Activated gamma-delta T cell (primary cell): ENCODE measurements at places on chromosomes 6 and 20.

GRCh38 chr20:15703171-15703911, 869.9 kb downstream of the KIF16B start:
- DNase-seq: no peak

- DNase-seq: no peak
Observed at GRCh38 chr6:89385156-89385667, 26.9 kb downstream of the RRAGD start.

DNA sequence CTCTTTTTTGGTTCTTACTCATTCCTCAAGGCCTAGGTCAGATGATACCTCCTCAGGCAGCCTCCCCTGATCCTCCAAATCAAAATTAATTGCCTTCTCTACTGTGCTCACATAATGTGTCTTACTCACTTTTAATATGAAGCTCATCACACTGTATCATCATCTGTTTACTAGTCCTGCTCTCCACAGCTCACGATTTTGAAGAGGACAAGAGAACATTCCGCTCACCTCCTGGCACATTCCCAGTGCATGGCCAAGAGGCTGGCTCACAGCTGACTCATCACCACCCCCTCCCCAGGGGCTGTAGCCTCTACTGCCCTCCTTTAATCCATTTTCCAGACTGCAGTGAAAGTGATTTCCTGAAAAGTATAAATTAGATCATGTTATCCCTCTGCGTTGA, 133.1 kb downstream of the ALDH8A1 start:
- DNase-seq: no peak

DNA sequence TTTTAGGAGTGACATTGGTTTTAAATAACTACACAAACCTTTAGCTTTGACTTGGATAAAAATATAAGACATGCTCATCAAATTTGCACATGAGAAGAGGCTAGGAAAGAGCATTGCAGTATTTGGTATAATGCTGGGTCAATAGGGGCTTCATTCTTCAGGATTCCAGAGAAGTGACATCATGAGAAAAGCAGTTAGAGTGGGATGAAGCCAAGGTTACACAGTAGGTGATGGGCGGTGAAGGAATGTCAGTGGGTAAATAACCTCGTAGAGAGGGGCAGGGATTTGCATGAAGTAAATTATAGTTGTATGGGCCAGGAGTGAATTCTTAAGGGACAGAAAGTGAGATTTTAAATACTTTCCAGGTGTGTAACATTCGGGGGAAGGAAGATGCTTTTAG, 216.2 kb downstream of the RFPL4B start:
- no peak for DNase-seq

- DNase-seq: peak; percentile 12
Observed at GRCh38 chr20:32333988-32334885, 23.9 kb upstream of the ASXL1 start.

- DNase-seq: no peak
Observed at GRCh38 chr6:143155681-143156080, 95.0 kb downstream of the AIG1 start.

GRCh38 chr20:2902291-2902690, 29.0 kb downstream of the PTPRA start:
- no peak for DNase-seq

DNA sequence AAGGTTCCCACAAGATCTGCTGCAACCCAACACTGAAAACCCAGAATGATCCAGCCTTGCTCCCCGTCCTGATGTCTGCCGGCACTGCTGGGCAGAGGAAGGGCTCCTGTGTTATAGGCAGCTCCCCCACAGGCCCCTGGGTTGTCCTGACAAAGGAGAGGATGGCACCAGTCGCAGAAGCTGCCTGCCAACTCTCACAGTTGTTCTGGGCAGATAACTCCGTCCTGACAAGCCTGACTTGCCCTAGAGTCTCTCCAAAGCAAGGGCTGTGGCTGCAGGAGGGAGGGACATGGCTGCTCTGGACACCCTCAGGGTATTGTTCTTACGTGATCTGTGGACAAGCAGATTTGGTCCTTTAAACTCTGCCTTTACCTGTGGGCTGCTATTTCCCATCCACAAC, 243.8 kb downstream of the CDH26 start:
- DNase-seq: no peak

- DNase-seq: no peak
Observed at GRCh38 chr6:18044108-18044783, 56.8 kb upstream of the KIF13A start.

- no peak for DNase-seq
Observed at GRCh38 chr6:78911218-78911940, 44.0 kb downstream of the IRAK1BP1 start.

- DNase-seq: no peak
Observed at GRCh38 chr20:49034070-49034732, 11.9 kb upstream of the CSE1L start.

- no peak for DNase-seq
Observed at GRCh38 chr6:34055223-34055933, 90.5 kb downstream of the GRM4 start.

- DNase-seq: peak; percentile 22
Observed at GRCh38 chr6:3159805-3160781, 2.7 kb upstream of the TUBB2A start.

GRCh38 chr6:145738265-145738664, 2.9 kb upstream of the EPM2A start:
- no peak for DNase-seq

DNA sequence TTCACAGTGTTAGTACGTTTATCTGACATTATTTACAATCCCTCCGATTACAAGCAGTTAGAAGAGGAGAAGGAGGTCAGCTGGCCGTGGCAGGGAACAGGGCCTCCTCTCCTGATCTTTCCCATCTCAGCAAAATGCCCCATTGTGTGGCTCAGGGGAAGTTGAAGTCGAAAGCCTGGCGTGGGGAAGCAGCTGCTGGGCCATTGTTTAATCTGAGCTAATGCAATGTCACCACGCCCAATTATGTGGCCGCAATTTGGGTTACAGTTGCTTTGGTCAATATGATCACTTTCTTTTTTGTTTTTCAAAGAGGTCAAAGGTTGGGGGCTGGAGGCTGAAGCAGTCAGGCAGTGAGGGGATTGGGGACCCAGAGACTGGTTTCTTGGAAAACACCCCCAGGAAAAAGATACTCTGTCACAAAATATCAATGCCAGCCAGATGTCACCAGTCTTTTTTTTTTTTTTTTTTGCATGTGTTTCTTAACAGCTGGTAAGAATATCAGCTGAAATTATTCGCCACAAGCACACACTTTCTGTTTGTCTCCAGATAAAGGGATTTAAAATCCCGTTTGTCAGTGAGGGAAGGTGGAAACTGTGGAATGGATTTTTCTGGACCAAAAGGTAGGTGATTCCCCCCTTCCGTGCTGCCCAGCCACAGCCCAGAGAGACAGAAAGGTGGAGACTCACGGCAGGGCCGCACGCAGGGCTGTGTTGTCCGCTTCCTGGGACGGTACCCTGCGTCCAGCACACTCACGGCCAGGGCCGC, 24.6 kb downstream of the DLL1 start:
- no peak for DNase-seq

- no peak for DNase-seq
Observed at GRCh38 chr20:17066902-17067301, 159.9 kb upstream of the PCSK2 start.

DNA sequence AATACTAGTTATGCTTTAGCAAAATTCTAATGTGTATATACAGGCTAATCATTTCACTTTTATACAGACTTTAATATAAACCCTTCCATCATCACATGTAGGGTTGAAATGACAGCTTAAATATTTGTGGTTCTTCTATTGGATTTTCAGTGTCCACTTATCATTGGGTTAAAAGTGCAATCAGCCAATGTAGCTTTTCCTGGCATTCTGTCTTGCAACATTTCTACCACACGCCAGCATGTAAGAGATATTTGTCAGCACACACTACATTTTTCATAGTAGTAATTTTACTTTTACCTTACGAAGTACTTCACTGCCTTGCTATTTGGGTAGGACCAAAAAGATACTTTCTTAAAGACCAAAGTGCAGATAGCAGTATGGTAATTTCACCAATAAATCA, 252.0 kb downstream of the TBX18 start:
- no peak for DNase-seq

- DNase-seq: no peak
Observed at GRCh38 chr20:49874696-49875095, 40.6 kb downstream of the SPATA2 start.

- DNase-seq: no peak
Observed at GRCh38 chr6:144035416-144035815, 27.4 kb upstream of the PLAGL1 start.

DNA sequence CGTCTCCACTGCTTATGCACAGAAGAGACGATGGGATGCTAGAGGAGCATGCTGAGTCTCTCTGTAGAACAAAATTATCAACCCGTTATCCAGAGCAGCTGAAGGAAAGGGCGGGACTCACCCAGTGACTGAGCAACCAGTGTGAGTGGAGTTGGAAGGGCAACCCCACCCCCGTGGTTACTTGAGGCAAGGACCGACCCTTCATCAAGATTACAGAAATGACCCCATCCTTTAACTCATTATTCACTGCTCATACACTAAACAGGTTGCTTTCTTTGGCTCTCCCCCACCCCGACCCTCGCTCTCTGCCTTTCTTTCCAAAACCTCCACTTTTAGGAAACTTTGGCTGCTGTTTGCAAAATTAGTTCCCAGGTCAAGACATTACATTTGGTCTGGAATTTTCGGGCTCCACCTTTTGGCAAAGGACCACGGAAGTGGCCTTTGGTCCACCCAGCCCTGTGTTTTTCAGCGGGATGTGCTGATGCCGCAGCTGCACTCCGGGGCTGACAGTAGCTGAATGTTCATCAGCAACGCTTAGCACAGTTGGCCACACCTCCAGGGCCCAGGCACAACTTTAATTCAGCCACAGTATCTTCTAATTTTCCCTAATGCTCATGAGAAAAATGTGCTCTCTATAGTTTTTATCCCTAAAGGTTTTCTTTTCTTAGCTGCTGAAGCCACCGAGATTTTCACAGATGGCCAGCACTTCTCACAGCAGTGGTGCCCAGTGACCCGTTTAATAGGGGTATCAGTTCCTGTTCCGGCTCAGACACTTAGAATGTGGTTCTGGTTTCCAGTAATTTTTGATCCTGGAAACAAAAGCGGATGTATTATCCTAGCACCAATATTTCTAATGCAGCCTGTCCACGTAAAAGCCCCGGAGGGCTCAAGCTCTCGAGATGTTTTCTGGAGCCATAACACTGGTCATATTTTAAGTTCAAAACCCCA, 103.6 kb upstream of the NXT1 start:
- DNase-seq: no peak

GRCh38 chr6:97347111-97347510, 64.1 kb upstream of the MMS22L start:
- no peak for DNase-seq

GRCh38 chr20:24420567-24420966, 48.9 kb upstream of the SYNDIG1 start:
- no peak for DNase-seq

GRCh38 chr6:41161851-41162552, 914 bp downstream of the TREM2 start:
- DNase-seq: no peak

DNA sequence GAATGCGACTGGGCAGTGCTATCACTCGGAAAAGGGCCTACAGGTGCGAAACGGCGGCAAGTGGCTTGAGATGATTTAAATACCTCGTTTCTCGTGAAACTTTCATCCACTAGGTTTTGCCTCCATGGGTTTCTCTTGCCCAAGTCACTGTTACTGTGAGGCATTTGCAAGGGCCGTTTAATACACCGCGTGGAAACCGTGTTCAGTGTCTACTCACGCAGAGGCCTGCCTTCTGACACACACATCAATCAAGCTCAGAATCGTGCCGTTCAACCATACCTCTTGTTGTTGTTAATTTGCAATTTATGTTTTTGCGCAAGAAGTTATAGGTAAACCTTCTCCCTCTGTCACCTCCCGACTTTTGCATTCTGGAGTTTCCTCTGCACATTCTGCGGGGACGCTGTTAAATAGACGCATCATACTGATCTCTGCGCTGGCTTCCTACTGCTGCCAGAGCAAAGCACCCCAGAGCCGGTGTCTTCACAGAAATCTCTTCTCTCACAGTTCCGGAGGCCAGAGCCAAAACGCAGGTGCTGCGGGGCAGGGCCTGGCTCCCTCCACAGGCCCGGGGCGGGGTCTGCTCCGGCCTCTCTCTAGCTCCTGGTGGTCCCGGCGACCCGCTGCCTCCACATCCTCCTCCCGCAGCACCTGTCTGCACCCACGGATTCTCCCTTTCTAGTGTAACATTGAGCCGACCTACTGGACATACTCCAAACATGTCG, 251.4 kb downstream of the SMOC2 start:
- DNase-seq: no peak

- DNase-seq: no peak
Observed at GRCh38 chr20:2847802-2848201, 7.3 kb downstream of the VPS16 start.

DNA sequence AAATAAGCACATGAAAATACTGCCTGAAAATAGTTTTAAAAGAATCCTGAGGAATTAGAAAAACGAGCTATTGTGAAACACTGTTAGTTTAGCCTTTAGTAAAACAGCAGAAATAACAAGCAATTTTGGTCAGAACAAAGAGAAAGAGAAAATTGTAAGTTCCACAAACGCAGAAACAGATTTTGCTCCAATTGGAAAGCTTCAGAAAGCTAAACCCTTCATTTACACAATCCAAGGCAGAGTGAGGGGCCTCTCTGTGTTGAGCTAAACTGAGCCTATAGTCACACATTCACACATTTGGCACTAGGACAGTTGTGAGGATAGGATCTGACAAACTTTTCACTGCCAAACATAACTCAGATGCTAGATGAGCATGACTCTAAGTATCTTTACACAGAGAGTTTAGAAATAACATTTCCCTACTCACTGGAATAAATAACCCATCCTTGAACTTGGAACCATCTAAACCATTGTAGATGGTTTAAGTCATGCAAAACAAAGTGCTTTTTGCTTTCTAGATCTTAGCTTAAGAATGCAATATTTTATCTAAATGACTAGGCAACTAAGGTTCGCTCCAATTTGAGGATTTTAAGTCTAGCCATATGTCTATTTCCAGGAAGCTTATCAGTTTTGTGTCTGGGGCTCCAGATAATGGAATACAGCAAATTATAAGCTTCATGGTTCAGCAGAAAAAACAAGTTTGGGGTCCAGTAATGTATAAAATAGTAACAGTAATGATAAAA, 122.6 kb downstream of the SGK1 start:
- DNase-seq: no peak

GRCh38 chr6:163147994-163148393, 266.5 kb upstream of the QKI start:
- DNase-seq: no peak

DNA sequence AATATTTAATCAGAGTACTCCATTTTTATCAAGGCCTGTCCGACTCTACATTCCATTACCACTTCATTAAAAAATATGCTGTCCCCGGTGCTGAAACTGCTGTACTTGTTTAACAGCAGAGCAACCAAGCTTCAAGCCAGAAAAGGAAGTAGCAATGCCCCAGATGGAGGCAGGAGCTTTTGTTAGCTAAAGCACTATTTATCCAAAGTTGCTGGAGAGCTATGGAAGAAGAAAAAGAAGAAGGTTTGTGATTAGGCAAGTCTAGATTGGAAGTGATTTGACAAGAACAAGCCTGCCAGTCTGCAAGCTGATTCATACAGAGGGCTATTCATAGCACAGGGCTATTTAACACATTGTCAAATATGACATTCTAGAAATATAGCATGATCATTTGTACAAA, 160.9 kb upstream of the SPTLC3 start:
- DNase-seq: no peak
